ENCODE measurements at places on chromosomes 1 and 21.

DNA sequence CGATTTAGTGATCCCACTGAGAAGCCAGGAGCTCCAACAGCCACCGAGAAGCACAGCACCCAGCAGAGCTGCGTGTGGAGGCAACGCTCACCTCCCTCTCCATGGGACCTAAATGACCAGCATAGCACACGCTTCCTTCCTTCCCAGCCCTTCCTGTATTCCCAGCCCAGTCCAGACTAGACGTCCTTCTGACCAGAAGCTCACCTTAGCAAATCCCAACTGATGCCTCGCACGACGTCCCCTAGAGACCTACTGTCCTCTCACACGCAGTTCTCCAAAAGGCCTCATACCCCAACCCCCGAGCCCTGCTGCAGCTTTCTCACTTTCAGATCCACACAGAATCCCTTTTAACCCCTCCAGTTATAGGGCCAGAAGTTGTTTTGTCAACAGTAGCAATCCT lies 132.4 kb downstream of the SLC45A1 start:
- DNase-seq: no peak

- DNase-seq: no peak
Observed at GRCh38 chr1:183887826-183888819, 83.2 kb downstream of the RGL1 start.

- DNase-seq: no peak
Observed at GRCh38 chr1:16442265-16442664, 1.7 kb downstream of the NECAP2 start.

DNA sequence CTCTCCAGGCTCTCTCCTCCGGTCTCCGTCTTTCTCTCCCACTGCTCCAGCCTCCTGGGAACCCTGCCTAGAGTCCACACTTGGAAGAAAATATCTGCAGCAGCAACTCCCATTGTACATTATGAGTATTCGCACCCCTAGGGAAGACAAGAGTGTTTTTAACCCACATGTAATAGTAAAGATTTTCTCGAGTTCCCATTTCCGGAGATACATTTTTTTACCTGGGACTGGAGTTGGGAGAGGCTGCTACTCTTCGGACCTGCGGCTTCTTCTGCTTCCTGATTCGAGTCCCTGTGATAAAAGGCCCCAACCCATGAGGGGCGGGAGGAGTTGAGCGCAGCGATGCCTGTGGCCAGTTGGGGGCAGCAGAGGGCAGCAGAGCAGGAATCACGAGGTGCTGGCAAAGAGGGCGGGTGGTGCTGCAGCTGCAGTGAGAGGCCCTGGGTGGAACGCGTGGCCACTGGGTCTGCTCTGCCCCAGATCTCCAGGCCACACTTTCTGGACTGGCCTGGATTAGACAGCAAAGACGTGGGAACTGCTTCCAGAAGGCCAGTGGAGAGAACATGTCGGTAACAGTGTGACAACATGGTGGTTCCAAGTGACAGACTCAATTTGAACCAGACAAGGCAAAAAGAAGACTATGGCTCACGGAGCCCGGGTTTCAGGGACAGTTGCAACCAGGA lies 221.0 kb upstream of the CSF3R start:
- peak; percentile 6 for DNase-seq

DNA sequence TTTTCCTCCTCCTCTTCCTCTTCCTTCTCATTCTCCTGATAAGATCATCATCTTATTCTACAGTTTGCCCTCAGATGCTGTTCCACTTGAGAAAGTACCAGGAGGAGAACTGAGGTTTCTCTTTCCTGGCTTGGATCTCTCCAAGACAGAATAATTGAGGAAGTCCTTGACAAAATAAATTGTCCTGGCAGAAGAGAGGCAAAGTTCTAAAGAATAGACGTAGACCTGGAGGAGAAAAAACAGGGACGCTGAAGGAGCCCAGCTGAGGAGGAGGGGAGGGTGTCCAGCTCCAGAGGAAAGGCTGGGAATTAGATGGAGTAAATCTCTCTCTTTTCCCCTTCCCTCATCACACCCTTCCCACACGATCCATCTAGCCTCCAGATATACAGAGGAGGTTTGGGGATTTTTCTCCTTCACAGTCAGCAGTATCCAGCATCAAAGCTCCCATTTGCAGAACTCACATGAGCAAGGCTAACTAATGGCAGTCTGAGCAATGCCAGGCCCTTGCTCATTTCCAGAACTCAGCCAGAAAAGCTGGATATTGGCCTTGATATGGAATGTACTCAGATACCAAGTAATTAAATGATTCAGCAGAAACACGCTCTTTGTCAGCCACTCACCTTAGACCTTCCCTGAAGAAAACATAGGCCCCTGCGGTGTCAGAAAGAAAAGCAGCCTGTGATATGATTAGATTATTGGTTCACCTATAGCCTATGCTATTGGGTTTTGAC lies 5.1 kb upstream of the GNG12 start:
- DNase-seq: no peak

DNA sequence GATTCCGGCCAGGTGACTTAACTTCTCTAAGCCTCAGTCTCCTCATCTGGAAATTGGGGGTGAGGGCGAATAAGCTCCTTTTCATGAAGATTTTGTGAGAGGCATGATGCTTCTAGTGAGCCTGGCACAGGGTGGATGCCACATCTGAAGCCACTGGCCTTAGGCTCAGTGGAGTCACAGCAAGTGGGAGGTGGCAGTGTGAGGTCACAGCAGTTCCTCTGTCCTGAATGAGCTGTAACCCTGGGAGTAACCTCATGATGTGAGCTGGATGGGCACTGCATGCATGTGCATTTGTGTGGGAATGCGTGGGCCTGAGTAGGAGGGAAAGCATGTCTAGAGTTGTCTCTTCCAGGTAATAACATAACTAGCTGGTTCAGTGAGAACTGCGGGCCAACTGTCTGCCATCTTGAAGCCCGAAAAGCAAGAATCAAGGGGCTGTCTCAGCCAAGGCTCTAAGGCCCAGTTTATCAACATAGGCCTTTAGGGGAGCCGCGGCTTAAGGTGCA lies 27.0 kb upstream of the HTR1D start:
- DNase-seq: no peak

DNA sequence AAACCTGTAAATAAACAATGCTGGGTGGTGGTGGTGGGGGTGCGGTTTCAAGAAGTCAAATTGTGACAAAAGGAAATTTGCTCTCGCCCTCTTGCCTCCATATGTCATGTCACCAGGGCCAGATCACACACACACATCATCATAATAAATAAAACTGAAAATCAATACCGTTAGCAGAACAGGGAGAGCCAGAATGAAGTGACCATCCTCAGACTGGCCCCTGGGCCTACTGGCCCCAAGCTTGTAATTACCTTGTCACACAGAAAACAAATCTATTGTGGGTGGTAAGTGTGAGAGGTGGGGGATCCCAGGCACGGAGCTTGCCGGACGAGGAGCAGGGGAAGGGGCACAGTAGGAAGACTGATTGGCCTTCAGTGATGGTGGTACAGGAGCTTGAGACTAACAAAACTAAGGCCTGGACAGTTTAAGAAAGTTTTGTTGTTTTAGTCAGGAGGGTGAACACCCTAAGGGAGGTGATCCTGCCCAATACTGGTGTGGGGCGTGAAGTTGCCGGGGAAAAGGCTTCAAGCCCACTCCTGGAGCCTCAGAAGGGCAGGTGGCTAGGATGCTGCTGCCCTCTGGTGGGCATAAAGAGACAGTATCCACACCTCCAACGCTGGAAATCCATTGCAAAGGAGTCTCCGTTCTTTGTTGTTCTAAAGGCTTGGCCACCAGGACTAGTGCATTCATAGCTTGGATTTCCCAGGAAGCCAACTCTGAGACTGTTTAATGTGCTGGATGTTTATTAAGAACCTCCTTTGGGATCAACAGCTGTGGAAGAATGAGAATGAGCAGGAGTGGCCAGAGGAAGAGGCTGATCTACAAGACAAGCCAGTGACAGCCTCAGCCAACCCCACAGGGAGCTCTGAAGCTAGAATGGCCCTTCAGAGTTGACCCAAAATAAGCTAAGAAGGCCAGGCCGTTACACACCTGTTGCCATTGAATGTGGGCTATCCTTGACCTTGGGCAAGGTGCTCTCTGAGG lies 8.1 kb upstream of the C1orf216 start:
- peak; percentile 25 for DNase-seq

DNA sequence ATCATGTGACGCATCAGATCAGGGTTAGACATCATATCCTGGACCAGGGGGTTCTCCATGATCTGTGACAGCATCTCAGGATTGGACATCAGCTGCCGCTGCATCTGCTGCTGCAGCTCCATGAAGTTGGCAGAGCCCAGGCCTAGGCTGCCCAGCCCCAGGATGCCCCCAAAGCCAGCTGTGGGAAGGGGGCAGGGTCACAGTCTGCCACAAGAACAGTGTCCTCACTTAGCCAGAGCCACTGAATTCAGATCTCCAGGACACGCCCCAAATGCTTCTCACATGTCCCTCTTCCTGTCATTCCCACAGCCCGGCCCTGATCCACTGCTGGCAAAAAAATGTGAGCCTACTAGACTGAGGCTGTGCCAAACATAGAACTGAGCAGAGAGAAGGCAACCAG lies 3.2 kb downstream of the UBQLN4 start:
- no peak for DNase-seq

GRCh38 chr21:29360799-29361765 lies 62.4 kb downstream of the BACH1 start:
- no peak for DNase-seq

DNA sequence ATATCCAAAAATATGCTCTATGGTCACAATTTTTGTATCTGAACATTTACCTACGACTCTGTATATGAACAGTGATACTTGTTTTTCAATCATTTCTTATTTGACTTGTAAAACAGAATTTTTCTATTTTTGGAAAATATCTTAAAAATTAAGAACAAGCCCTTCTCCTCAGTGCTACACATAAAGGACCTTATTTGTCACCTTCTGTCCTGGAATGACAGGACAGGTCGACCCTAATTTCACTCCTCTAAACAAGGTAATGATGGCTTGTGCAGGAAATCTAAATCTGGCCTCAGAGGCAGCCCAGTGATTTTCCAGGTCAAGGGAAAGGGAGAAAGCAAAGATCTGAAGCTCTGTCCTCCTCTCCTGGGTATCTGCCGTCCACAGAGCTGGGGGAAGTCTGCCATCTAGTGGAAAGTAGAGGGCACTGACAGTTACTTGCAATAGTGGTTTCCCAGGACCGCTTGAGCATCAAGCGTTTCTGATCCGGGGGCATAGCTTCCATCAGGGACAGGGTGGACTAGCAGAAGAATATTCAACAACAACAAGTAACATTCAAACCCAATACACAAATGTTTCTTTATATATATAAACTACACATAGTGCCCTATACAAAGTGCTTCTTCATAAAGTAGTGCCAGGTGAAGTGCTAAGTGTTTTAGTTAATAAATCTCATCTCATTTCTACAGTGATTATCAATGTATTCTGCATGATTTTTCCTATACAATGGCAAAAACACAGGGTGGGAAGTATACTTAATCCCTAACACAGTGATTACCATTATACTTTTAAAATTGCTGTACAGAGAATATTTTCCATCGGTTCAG lies 74.6 kb downstream of the SLC25A24 start:
- DNase-seq: peak; percentile 73

DNA sequence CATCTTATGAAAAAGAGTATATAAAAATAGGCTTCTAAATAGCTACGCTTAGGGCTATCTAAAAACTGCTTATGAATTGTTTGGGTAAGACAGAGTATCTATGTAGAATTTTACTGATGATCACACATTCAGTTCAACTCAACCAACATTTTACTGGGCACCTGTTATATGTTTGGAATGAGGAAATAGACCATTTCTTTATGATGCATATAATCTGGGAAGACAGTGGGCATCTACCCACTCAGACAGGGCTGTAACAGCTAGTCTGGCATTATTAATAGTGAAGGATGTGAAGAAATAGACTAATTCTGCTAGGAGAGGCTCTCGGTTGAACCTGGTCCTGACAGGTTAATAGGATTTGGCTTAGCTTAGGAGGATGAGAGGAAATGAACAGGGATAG lies 56.9 kb downstream of the TIAM1 start:
- no peak for DNase-seq

GRCh38 chr1:170624146-170624545 lies 39.8 kb upstream of the PRRX1 start:
- no peak for DNase-seq

- no peak for DNase-seq
Observed at GRCh38 chr1:12709696-12710095, 6.2 kb upstream of the AADACL3 start.

DNA sequence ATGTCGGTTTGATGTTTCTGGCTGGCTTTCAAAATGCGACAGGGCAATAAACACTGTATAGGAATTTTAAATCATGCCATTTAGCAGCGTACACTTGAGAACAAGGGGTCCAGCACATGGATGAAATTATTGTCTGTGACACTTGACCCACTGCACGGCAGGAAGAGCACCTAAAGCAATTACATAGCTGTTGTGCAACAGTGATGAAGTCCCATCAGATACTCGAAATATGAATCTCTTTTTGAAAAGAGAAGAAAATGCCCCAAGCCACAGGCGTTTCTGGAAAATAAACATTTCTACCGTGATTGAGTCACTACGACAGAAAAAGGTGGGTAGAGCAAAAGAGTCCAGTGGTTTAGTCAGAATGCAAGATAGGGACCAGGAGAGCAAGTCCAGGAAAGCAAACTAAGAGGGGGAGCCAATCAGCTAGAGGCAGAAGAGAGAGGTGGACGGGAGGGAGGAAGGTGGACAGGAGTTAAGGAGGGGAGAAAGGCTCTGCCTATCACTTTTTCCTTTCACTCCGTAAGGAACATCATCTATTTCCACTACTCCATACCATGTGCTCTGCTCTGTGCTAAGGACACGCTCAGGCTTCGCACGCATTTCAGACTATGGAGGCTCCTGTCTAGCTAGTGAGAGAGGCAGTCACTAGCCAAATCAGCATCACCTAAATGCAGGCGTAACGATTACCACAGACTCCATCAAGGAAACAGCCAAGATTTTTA lies 6.4 kb downstream of the DSCAM start:
- no peak for DNase-seq

- no peak for DNase-seq
Observed at GRCh38 chr1:177384461-177384860, 213.7 kb downstream of the BRINP2 start.

DNA sequence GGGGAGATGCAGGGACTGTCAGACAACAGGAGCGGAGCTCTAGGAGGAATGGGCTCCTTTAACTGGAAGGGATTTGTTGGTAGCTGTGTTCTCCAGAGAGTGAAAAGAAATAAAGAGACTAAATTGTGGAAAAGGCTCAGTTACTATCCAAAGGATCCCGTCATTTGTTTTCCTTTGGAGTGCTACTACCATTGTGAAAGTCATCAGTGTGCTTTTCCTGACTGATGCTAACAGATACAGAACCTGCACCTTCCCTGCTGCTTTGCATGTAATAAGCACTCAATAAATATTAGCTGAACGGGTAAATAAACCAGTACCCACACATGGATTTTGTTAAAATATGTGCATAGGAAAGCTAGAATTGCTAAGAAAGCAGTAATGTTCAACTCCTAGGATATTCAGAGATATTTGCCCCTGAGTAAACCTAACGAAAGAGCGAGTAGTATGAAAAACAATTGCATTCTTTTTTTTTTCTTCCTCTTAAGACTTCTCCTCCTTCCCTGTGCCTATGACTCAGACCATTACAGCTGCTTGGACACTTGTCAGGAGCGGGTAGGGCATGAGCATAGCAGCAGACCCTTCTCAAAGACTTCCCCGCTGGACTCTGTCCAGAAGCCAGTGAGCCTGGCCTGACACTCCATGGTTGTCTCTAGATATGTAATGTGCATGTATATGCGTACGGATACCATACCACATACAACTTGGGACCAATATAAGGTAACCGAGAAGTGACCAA lies 41.7 kb downstream of the PTGFRN start:
- no peak for DNase-seq
